ENCODE measurements at places on chromosomes 6 and 20.
A peak's percentile ranks its signal among the peaks of the same experiment; 100 is the strongest.

DNA sequence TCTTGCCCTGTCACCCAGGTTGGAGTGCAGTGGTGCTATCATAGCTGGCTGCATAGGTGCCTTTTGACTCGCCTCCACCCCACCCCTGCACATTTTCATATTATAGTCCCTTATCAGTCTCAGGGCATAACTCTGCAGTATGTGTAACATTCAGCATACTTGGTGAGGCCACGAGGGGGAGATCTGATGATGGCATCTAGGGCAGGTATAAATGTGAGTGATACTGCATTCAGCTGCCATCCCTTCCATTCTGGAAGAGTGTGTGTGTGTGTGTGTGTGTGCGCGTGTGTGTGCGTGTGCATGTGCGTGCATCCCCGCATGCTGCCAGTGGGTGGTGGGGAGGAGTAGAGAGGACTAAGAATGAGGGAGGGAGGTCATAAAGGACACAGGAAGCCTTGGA lies 81.4 kb downstream of the JARID2 start:
- no peak for DNase-seq

DNA sequence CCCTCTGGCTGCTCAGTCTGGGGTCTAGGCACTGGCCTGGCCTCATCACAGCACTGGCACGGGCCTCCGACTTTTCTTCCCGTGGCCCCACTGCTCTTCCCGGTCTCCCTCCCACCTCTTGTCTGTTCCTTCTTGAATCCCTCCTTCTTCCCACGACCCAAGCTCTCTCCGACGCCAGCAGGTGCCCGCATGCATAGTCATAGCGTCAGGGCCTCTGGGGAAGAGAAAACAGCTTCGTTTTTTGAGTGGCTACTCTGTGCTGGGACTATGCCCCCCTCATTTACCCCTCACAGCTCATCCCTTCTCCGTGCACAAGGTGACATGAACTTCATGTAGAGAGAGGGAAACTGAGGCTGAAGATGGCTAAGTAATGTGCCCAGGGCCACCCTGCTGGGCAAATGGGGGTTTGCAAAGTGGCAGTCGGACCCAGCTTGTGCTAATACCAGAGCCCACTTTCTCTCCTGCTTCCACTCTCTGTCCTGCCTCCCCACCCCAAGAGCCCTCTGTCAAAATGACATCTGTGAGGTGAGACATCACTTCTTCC lies 59.2 kb downstream of the SYNJ2 start:
- peak; percentile 51 for DNase-seq

GRCh38 chr6:16964553-16965499 lies 137.0 kb upstream of the STMND1 start:
- no peak for DNase-seq

DNA sequence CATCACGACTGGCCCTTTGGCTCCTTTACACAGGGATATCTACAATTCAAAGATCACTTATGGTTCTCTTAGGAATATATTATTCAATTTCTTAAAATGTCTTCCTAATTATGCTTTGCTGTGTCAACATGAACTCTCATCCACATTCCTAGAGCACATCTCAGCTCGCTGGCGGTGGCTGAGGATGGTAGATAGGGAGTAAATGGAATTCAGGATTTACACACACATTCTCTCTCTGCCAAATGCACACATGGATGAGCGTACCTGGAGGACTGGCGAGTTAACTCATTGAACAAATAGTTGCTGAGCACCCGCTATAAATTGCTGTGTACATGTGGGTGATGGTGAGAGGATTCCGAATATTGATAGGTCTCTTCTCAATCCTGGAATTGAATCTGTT lies 4.8 kb upstream of the MRPS10 start:
- DNase-seq: no peak

GRCh38 chr6:131317516-131317915 lies 182.2 kb downstream of the AKAP7 start:
- no peak for DNase-seq

- DNase-seq: no peak
These were observed 291.1 kb downstream of the GJA1 start for GRCh38 chr6:121726596-121726995.

- DNase-seq: no peak
These were observed 180.7 kb downstream of the HIVEP2 start for GRCh38 chr6:142764311-142764710.

GRCh38 chr6:98838032-98838431 lies 3.7 kb downstream of the POU3F2 start:
- no peak for DNase-seq

GRCh38 chr6:166007349-166008263 lies 160.0 kb downstream of the TBXT start:
- DNase-seq: no peak
